Gastrocnemius medialis (tissue), 4 donors: ENCODE measurements at places on chromosomes 5 and 9. TPM values are rescaled to one million over a fixed set of nuclear protein-coding genes. Genes with fewer than 3 reads are reported as not detected.
A peak's percentile ranks its signal among the peaks of the same experiment; 100 is the strongest.

Gene SLC6A7
- not detected for total RNA-seq

Gene TEK
- 9.0 TPM for total RNA-seq

GRCh38 chr5:92676215-92677165, 904.5 kb downstream of the NR2F1-AS1 start:
- H3K4me3 ChIP-seq, result no peak overlapping the region
- no peaks in the 10 kb centered on the region for H3K4me1 ChIP-seq
- no peaks in the 10 kb centered on the region for H3K27me3 ChIP-seq
- DNase-seq, result no peak
- no peak overlapping the region for H3K27ac ChIP-seq

DNA sequence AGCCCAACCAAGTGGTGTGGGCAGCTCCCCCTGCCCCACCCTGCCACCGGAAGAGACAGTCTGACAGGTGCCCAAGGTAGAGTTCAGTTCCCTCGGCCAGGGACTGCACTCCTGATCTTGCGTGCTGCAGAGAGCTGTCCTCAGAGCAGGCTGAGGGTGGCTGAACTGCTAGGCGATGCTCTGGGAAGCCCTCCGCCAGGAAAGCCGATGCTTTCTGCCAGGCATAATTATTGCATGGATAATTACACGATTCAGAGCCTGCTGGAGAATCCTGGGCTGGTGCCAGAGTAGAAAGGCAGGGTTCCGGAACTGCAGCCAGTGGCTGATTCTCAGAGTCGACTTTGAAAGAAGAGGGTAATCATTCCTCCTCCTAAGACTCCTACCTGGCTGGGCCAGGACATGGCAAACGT, 19.3 kb downstream of the KCNIP1 start:
- no peaks in the 10 kb centered on the region for H3K27me3 ChIP-seq
- peaks cover 4% of the 10 kb centered on the region for H3K4me1 ChIP-seq
- no peaks in the 10 kb centered on the region for H3K36me3 ChIP-seq
- H3K27ac ChIP-seq, result no peak overlapping the region

DNA sequence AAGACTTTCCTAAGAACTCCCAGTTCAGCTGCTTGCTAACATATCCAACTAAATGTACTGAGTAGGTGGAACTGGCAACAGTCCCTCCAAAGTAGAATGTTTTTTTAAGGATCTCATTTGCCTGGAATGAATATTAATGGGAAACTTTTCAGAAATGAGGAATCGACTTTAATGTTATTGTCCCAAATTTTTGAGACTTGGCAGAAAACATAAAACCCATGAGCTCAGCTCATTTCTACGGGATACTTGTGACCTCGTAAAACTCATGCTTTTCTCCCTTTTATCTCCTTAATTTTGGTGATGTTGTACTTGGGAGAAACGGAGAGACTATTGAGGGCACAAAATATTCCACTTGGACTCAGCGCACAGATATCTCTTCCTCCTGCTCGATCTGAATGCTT, 296.8 kb downstream of the EBF1 start:
- DNase-seq, result no peak
- H3K36me3 ChIP-seq, result no peaks in the 10 kb centered on the region
- no peak overlapping the region for H3K4me3 ChIP-seq
- peak overlapping the region; percentile 49 for H3K27ac ChIP-seq
- peaks cover 32% of the 10 kb centered on the region for H3K4me1 ChIP-seq

Gene ARL14EPL
- 0.11 TPM for total RNA-seq

DNA sequence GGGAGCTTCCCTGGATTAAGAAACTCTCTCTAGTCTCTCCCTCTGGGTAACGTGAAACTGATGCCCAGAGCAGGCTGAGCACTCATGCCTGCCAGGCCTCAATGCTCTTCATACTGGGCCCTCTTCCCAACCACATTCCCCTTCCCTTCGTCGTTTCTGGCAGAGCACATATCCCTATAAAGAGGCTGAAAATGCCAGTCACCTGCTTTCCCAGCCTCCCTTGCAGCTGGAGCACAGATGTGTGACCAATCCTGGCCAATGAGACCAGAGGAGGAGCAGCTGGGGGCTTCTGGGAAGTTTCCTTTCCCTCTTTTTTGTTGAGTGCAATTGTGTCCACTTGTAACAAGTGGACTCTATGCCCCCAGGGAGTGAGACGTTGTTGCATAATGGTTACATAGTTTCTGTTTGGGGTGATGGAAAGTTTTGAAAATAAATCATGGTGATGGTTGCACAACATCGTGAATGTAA, 30.2 kb upstream of the SMIM23 start:
- H3K27me3 ChIP-seq, result no peaks in the 10 kb centered on the region
- H3K27ac ChIP-seq, result no peak overlapping the region
- no peaks in the 10 kb centered on the region for H3K4me1 ChIP-seq
- no peaks in the 10 kb centered on the region for H3K36me3 ChIP-seq
- no peak overlapping the region for H3K4me3 ChIP-seq

Gene PALM2AKAP2
- total RNA-seq, result 1.4 TPM

GRCh38 chr5:60256546-60256945, 363.0 kb upstream of the PDE4D start:
- H3K4me3 ChIP-seq, result no peak overlapping the region
- H3K27ac ChIP-seq, result no peak overlapping the region
- H3K4me1 ChIP-seq, result no peaks in the 10 kb centered on the region
- DNase-seq, result no peak
- no peaks in the 10 kb centered on the region for H3K36me3 ChIP-seq

- H3K4me3 ChIP-seq, result no peak overlapping the region
- no peaks in the 10 kb centered on the region for H3K4me1 ChIP-seq
- no peak overlapping the region for H3K27ac ChIP-seq
- no peaks in the 10 kb centered on the region for H3K27me3 ChIP-seq
These were observed 19.0 kb downstream of the KIAA1958 start for GRCh38 chr9:112505607-112506006.

GRCh38 chr5:149044453-149045088, 18.3 kb downstream of the SH3TC2 start:
- H3K27ac ChIP-seq, result no peak overlapping the region
- no peak for DNase-seq
- peaks cover 3% of the 10 kb centered on the region for H3K4me1 ChIP-seq
- H3K27me3 ChIP-seq, result no peaks in the 10 kb centered on the region
- no peaks in the 10 kb centered on the region for H3K36me3 ChIP-seq

GRCh38 chr5:179311091-179311470, 34.2 kb downstream of the ADAMTS2 start:
- H3K27me3 ChIP-seq, result no peaks in the 10 kb centered on the region
- H3K27ac ChIP-seq, result no peak overlapping the region
- H3K4me3 ChIP-seq, result no peak overlapping the region
- H3K4me1 ChIP-seq, result peaks cover 3% of the 10 kb centered on the region
- no peaks in the 10 kb centered on the region for H3K36me3 ChIP-seq
- DNase-seq, result no peak
